ENCODE measurements at places on chromosomes 1 and 21. TPM values are rescaled to one million over a fixed set of nuclear protein-coding genes. Genes with fewer than 3 reads are reported as not detected.

DNA sequence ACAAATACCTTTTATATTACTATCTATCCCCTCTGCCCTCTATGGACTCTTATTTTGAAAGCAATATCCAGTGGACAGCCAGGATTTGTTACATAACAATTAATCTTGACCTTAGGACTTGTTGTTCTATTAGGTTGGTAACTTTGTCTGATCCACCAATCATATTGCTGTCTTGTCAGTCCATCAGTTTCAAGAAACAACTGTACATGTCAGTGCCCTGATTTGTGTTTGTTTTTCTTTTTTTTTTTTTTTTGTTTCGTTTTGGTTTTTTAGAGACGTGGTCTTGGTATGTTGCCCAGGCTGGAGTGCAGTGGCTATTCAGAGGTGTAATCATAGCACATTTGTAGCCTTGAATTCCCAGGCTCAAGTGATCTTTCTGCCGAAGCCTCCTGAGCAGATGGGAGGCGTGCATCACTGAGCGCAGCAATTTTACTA, 1.5 kb upstream of the SCP2 start:
- no peak for DNase-seq

- DNase-seq = no peak
These were observed 12.6 kb downstream of the PIGP start for GRCh38 chr21:37060296-37060695.

DNA sequence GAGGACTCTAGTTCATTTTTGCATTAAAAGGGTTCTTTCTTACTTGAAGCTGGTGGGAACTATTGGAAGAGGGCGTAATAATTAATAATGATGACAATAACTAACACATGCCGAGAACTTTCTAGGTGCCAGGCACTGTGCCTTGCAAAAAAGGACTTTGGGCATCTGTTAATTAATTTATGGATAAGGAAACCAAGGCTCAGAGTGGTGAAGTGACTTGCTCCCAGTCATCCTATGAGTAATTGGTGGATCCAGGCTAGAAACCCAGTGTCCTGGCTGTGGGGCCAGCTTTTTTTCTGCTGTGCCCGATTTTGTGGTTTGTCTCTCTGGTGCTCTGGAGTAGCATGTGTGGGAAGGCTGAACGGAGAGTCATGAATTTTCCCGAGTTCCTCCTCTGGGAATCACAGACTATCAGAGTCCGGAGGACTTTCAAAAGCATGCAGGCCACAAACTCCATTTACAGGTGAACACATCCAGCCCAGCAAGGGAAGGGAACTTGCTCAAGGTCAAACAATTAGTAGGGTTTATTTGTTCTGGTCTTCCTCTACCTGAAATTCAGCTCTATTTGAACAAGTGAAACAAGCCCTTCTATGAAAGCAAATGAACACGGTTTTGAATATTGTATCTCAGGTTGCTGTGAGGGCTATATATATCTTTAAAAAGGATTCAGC, 23.4 kb downstream of the ROR1 start:
- DNase-seq = no peak

GRCh38 chr1:111199881-111200801, at the start of gene DENND2D:
Gene DENND2D (minus strand): TSS chr1:111200646. CDS start chr1:111200459, 187 bp downstream.
- peak; percentile 49 for DNase-seq

DNA sequence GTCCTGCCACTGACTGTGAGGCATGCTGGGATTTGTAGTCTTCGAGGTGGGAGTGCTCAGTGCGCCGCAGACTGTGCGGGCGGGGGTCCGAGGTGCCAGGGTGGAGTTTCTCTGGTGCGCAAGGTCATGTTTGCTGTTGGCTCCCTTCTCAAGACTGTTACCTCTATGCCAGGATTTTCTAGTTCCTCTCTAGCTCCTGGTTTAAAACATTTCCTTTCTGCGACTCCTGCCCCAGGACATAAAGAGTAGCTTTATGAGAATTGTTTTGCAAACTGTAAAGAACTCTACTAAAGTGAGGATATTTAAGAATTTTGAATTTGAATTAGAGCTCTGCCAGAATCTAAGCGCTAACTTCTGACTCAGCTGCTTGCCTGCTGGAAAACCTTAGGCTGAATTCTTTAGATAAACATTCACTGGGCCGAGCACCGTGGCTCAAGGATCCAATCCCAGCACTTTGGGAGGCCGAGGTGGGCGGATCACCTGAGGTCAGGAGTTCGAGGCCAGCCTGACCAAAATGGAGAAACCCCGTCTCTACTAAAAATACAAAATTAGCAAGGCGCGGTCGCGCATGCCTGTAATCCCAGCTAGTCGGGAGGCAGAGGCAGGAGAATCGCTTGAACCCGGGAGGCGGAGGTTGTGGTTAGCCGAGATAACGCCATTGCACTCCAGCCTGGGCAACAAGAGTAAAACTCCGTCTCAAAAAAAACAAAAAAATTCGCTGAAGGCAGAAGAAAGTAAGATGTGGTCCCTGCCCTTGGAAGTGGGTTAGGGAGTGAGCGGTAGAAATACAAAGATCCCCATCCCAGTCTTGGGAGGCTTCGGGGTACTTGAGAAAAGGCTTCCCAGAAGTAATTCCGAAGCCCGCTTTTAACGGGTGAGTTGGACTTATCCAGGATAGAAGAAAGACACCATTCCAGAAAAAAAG, 992 bp upstream of the USP48 start:
- DNase-seq = no peak

- DNase-seq = no peak
These were observed 3.3 kb upstream of the IRF2BP2 start for GRCh38 chr1:234613128-234613875.

DNA sequence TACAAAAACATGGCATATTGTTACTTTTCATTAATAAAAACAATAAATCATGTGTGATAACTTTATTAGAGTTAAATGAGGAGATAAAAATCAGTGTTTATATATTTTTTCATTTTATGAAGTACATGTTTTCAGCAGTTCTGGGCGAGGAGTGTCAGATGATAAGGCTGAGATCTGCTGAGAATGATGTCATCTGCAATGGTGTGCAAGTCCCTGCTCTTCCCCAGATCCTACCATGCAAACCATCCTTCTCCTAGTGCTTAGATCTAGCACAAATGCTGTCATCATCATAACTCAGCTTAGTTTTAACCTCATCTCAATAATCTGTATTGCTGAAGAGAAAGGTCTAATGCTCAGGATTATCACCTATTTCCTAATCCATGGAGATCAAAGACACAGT, 214.4 kb upstream of the DAB1 start:
- no peak for DNase-seq

DNA sequence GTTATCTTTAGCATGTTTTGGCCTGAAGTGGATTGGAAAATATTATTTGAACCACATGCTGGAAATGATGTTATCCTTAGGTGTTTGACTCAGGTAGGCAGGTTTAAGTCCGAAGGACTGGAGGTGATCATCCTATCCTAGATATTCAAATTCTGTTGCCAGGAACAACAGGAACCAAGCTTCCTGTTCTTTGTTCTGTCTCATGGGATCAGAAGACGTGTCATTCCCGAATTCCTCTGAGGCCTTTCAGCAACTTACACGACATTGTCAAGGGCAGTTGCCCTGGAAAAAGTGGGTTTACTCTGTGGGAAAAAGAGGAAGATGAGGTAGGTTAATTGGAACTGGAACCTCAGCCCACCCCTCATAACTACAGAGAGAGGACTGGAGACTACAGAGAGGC, 36.6 kb downstream of the SLAMF6 start:
- DNase-seq = no peak

GRCh38 chr1:195954848-195955247, 653.4 kb downstream of the KCNT2 start:
- DNase-seq = no peak

- no peak for DNase-seq
These were observed 76.8 kb downstream of the POU2F1 start for GRCh38 chr1:167297222-167298214.

DNA sequence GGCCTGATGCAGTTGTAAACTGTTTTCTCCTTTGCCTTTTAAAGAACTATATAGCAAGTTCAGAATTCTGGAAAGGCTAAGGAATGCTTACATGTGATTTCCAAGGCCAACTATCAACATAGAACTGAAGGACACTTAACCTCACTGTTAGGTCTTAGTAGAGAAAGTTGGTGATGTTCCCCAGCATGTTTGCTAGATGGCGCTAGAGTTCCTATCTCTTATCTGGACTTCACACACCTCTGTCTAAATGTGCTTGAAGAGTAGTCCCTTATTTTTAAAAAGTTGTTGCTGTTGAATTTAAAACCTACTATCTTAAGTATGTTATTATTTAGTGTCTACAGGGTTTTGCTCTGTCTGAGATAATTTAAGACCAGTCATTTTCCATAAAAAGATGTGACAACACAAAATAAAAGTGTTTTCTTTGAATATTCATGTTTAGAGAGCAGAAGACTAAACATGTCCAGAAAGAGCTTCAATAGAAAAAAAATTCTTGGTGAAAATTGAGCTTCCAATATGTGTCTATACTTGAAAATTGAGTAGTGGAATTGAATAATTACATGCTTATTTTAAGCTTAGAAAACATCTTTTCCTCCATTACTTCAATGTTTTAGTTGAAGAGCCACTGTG, 237.3 kb downstream of the S1PR1 start:
- DNase-seq = no peak

DNA sequence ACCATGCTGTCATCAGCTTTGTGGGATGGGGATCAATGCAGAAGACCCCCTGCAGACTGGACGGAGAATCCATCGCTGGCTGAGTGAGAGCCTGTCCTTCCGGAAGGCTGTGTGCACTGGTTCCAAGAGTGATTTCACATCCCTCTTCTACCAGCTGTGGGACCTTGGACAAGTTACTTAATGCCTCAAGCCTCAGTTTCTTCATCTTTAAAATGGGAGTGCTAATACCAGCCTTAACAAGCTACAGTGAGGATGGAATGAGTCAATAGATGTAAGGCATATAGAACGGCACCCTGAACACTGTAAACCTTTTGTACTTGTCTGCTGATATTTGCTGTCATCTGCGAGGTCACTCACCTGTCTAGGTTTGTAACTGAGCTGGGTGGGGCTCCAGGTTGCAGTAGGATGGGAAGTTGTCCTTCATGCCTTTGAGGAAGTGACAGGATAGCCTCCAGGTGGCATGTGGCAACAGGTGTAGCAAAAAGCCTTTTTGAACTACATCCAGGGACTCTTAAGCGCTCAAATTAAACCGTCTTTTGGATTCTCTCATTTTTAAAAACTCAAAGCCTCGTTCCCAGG, 27.5 kb downstream of the TMEM51 start:
- DNase-seq = no peak

- no peak for DNase-seq
These were observed 69.8 kb downstream of the MPZL1 start for GRCh38 chr1:167791281-167792187.

DNA sequence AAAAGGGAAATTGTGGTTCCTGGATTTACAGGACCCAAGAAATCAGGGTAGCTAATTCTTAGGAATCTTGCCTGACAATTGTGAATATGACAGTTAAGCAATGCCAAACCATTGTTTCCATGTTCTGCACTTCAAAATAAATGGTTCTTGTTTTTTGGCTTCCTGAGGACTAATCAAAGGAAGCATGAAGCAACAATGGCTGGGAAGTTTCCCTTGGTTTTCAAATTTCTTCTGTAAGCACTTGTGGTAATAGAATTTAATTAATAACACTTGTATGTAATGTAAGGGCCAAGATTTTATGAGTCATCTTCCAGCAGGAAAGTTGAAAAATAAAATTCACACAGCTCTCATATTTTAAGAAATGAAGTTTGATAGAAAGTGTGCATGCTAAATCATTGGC, 31.7 kb downstream of the JAM2 start:
- no peak for DNase-seq

DNA sequence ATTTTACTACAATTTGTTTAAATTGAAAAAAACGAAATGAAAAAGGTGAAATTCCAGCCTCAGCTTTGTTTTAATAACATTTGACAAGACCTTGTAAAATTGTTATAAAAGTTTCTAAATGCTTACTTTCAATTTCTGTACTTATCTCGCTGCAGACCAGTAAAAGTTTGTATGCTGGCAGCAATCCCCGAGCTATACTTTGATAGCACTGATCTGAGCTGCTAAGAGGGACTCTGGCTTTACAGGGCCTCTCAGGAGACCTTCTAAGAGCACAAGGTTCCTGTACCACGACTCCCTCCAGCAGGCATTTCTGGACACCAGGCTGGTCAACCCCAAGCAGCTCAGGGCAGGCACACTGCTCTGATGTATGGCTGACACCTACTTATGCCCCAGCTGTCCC, 13.1 kb downstream of the STMN1 start:
- DNase-seq = no peak

- DNase-seq = no peak
These were observed 112.0 kb downstream of the PDE4B start for GRCh38 chr1:65904681-65905083.

DNA sequence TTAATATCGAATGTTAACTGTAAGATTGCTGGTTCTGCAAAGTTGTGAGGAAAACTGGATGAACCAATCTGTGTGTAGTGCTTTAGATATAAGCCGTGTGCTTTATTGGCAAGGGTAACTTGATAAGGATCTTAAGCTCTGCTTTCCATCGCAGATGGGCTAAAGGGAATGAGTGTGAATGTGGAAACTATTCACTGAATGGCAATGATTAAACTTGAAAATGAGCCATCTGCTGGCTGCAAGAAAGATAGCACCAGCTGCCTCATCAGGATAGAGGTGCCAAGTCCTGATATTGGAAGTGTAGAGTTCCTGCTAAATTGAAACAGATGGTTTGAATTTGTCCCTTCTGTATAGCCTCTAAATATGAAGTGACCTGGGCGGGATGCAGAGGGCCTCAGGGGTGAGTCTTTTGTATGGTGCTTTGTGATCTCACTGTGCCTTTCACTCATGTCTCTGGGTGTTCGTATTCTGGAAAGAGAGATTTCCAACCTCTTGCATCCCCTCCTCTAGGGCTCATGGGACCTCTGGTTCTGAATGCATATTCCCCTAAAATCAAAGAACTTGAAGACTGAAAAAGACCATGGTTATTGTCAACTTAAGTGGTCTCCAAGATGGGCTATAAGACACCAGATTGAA, 9.2 kb downstream of the FCRL3 start:
- peak; percentile 51 for DNase-seq

DNA sequence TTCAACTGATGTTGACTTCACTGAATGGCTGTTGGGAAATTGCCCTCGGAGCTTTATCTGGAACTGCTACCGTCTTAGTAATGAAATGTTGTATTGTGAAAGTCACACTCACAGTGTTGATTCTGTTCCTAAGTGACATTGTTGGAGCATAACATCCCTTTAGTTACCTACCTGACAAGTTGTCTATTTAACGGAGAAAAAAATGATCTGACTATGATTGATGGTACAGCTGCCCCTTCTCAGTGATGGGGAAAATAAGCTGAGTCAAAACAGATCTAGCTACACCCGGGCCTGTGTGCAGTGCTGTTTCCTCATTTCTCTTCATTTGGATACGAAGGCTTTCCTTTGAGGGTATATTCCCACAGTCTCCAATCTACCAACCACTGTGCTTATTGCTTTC, 472.3 kb upstream of the BRINP3 start:
- DNase-seq = no peak

The FAM78B gene
- 0.22 TPM for polyA plus RNA-seq

The VANGL2 gene
- 0.75 TPM for polyA plus RNA-seq

The MIS18A gene
- polyA plus RNA-seq = 3.7 TPM

The DNM3 gene
- polyA plus RNA-seq = 0.56 TPM

The FCGR2B gene
- polyA plus RNA-seq = 282 TPM

The ERICH3 gene
- polyA plus RNA-seq = 0.10 TPM

The S100A12 gene
- 3.4 TPM for polyA plus RNA-seq

Measured in B cell (primary cell).